ENCODE measurements at places on chromosomes 1 and 21. TPM values are rescaled to one million over a fixed set of nuclear protein-coding genes. Genes with fewer than 3 reads are reported as not detected.

The C1orf141 gene
- total RNA-seq, result not detected

The S100A2 gene
- total RNA-seq, result 1.6 TPM

The RGS5 gene
- total RNA-seq, result 189 TPM

The C1orf74 gene
- 4.0 TPM for total RNA-seq

The CATSPERE gene
- 0.46 TPM for total RNA-seq

The LRRC39 gene
- 0.20 TPM for total RNA-seq

The PATJ gene
- total RNA-seq, result 2.9 TPM

The AKT3 gene
- total RNA-seq, result 76.5 TPM

The PDZK1IP1 gene
- not detected for total RNA-seq

The PLA2G4A gene
- total RNA-seq, result 18.9 TPM

The SDHB gene
- total RNA-seq, result 163 TPM

The RPTN gene
- total RNA-seq, result not detected

The GPATCH3 gene
- total RNA-seq, result 14.4 TPM

The RC3H1 gene
- 25.6 TPM for total RNA-seq

The ELF3 gene
- total RNA-seq, result 0.07 TPM

The CRB1 gene
- not detected for total RNA-seq

The LEFTY2 gene
- total RNA-seq, result not detected

The OR14K1 gene
- total RNA-seq, result not detected

The HHIPL2 gene
- total RNA-seq, result not detected

The BRINP2 gene
- not detected for total RNA-seq

The CAMK1G gene
- total RNA-seq, result not detected

The PROK1 gene
- not detected for total RNA-seq

The OR2AJ1 gene
- total RNA-seq, result not detected

The OR2L5 gene
- not detected for total RNA-seq

The KRTAP19-2 gene
- total RNA-seq, result not detected

The RCSD1 gene
- 0.07 TPM for total RNA-seq

The TTC24 gene
- total RNA-seq, result not detected

The CFHR3 gene
- not detected for total RNA-seq

The NPR1 gene
- total RNA-seq, result 18.5 TPM

The TOMM40L gene
- total RNA-seq, result 20.4 TPM

The ERG gene
- total RNA-seq, result 58.9 TPM

The VCAM1 gene
- total RNA-seq, result 37.1 TPM

The RAB7B gene
- 0.59 TPM for total RNA-seq

The NBPF10 gene
- 0.66 TPM for total RNA-seq

The RNF187 gene
- total RNA-seq, result 39.4 TPM

The KLF17 gene
- not detected for total RNA-seq

The RXFP4 gene
- 0.14 TPM for total RNA-seq

The SELE gene
- total RNA-seq, result 2.8 TPM

The NUF2 gene
- 18.5 TPM for total RNA-seq

The IL19 gene
- not detected for total RNA-seq

All from pulmonary artery endothelial cell (primary cell).